Activated CD4-positive, alpha-beta memory T cell treated with anti-CD3 and anti-CD28 coated beads, Interleukin-2, amount 10 ng/mL, durations not matched to agents 7 days and 5 days (primary cell): ENCODE measurements at places on chromosomes 12 and 14. TPM values are rescaled to one million over a fixed set of nuclear protein-coding genes. Genes with fewer than 3 reads are reported as not detected.

DNA sequence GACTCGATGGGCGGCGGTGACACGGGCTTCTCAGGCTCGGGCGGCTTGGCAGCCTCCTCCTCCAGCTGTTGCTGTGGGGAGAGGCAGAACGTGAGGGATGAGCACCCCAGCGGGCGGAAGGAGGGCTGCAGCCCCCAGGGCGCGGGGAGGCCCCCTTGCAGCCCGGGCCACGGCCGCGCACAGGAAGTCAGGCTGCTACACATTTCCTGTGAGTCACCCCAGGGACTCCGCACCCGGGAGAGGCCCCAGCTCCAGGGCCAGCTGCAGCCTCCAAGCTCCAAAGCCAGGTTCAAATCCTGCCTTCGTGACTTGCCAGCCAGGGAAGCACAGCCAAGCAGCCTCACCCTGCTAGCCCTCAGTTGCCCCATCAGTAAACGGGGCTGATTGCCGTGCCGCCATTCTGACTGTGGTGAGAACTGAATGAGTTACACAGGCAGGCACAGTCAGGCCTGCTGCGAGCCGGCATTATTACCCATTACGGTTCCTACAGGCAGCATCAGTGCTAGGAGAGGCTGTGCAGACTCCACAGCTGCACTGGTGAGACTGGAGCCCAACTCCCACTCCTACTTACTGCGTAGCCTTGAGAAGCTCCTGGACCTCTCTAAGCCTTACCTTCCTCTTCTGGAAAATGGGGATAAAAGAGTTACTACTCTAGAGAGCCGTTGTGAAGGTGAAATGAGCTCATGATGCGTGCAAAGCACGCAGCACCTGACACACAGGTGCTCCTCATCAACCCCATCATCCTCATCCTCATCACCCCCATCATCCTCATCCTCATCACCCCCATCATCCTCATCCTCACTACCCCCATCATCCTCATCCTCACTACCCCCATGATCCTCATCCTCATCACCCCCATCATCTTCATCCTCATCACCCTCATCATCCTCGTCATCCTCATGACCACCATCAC, 100.9 kb downstream of the NCOR2 start:
- peak; percentile 93 for DNase-seq

The TBC1D30 gene
- total RNA-seq = not detected

GRCh38 chr12:5099591-5099990, 55.9 kb downstream of the KCNA5 start:
- no peak for DNase-seq

The SMCO3 gene
- total RNA-seq = not detected

The SVOP gene
- total RNA-seq = not detected

DNA sequence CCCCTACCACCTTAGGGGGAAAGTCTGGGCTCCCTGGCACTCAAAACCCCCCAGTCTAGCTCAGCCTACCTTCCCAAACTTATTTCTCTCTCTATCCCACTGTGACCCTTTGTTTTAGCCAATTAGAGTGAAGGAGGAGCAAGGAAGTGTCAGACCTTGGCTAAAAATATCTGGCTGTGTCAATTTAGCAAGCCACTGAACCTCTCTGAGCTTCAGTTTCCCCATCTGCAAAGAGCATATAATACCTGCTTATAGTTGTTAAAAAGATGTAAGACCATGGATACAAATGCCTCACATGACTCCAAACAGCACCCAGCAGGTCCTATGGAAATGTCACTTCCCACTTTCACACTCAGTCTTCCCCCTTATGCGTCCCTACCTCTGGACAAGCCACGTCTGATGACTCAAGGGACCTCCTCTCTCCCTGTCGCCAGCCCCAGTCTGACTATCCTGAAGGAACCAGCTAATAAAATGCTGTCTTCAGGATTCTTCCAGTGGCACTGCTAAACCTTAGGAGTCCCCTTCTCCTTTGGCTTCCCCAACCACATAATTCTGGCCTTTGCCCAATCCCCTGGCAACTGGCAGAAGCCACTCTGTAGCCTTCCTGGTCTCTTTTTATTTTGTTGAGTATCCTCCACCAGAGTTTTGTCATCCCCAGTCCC, 19.3 kb downstream of the FOXN3 start:
- DNase-seq = no peak

- no peak for DNase-seq
These were observed 482 bp upstream of the PSMC1 start for GRCh38 chr14:90255871-90256270.

DNA sequence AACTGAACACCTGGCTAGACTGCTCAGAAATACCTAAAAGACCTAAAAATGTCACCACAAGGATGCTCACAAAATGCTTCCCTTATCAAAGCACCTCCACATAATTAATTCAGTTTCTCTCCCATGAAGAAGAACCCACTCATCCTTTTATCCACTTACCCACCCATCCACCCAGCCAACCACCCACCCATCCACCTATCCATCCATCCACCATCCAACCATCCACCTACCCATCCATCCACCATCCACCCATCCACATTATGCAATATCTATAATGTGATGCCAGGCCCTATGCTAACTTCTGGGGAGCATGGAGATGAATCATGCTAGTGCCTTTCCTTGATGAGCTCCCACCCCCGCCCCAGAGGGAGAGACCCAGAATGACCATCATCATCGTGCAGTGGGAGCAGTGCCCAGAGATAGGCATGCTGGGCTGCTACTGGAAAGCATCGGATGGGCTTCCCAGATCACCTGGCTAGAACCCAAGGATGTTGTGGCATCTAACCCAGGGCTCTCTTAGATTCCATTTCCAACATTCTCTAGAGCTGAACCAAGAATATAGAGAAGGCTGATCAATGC, 166.6 kb downstream of the TTC7B start:
- no peak for DNase-seq

DNA sequence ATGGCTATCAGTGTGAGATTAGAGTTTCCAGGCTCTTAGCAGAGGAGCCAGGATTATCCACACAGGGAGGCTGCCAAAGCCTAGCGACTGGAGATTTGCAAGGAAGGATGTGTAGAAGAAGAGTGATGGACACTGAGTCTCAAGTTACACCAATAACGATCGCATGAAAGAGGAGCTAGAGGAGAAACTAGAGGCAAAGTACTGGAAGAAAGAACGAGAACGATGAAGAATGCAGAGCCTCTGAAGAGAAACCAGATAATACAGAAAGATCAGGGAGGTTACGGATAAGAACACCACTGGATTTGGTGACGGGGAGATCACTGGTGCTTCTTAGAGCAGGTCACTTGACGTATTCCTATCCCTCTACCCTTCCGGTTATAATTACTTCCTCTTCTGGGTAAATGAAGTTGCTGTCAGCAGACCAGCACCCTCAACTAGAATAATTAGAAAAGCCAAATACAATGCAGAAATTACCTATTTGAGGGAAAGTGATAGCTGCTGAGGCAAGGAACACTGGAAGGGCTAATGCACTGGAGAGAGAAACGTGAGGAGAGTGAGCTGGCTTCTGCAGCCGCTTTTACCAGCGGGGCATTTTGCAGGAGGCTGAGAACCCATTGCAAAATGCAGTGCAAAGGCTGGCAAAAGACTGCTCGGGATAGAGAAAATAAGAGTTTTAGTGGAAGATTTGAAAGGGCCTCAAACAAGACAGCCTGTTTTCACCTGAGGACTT, 93.1 kb upstream of the HIF1A start:
- no peak for DNase-seq

- DNase-seq = no peak
These were observed 168.0 kb downstream of the RAD51B start for GRCh38 chr14:67987606-67988005.

DNA sequence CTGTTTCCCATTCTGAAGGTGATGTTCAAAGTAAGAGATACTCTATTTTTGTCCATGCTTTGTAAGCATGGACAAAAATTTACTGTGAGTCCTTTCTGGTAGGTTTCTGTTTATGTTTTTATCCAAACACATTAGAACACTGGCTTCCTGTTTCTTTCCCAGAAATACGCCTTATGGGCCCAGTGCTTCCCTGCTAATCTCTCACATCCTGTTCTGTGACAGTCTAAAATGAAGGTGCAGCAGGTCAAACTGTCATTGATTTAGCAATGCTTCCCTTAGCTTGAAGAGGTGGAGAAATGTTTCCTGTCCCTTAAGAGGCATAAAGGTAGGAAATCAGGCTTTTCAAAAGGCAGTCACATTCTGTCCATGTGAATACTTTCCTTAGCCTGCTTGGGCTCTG, 305.6 kb downstream of the RPS29 start:
- no peak for DNase-seq

GRCh38 chr12:89180496-89180895, 171.8 kb downstream of the DUSP6 start:
- DNase-seq = no peak

DNA sequence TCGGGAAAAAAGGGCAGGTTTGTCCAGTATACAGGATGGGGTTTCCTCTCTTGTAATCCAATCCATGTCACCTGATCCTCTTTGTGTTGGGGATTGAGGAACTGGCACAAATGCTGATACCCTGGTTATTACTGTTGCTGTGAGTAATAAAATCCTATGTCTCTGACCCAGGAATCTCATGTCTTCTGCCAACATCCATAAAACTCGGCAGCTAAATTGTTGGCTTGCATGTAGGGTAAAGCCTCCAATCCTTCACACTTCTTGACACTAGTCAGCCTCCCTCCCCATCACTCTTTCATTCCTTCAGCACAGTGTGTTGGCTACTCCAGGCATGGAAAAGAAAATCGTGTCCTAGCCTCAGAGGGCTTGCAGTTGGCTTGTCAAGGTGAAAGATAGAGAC, 9.2 kb upstream of the NOS1 start:
- no peak for DNase-seq

DNA sequence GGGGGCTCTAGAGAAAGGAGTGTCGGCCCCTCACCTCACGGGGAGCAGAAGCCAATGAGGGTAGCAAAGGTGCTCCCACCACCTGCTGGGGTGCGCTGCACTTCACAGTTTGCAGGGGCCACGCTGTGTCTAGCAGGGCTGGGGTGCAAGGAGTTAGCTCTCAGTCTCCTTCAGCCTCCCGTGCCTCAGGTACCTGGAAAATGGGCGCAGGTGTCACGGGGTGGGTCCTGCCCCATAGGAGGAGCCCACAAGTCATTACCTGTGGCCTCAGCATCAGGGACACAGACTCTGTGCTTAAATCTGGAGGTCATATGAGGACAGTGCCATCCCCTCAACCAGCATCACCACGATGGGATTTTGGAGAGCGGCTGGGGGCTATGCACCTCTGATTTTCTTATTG, 326.7 kb downstream of the ADGRD1 start:
- no peak for DNase-seq

DNA sequence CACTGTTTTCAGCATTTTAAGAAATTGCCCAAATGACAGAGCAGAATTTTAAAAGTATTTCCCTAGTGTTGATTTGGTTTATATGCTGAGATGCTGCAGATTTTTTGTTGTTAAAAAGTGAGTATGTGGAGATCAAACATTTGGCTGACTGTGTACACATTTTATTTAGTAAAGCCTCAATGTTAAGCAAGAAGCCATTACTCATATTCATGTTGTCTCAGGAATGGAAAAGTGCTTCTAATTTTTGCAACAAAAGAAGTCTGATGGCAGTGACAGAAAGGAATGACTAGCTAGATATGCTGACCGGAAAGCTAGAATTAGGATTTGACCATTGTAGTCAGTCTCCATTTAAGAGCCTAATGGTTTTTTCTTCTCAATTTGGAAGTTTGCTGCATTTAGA, 22.5 kb downstream of the SLC38A6 start:
- no peak for DNase-seq

The HSPB8 gene
- total RNA-seq = not detected

DNA sequence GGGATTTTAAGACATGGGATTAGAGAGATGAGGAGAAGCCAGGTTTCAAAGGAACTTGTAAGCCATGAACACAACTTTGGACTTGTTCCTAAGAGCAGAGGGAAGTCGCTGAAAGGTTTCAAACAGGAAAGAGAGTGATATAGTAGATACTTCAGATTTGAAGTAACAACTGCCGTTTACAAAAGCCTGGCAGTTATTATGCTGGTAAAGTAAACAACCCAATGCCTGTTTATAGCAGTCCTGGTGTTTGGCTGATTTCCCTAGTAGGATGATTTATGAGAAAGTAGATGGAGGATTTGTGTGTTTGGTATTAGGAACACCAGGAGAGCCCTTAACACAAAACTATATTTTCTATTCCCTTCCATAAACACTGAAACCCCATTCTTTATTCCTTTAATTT, 285.7 kb downstream of the RMST start:
- DNase-seq = no peak

GRCh38 chr12:50103767-50104321, at the start of gene GPD1:
TSS of gene GPD1 (plus strand) at chr12:50104008. CDS start at chr12:50104051, 43 bp downstream.
- DNase-seq = no peak

DNA sequence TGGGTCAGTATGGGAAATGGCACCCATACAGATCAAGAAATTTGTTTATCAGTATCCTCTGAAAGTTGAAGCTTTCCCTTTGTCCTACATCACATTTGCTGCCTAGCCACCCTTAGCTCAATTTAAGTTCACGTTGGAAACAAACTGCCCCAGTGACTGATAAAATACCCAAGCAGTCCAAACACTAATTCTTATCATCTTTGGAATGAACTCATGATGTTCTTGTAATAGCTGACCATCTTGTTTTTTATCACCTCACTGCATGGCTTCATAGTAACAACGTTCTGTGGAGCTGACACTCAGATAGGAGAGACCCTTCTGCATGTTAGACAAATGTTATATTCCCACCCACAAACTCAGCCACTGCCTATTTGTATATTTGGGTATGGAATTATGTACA, 93.4 kb downstream of the GPR135 start:
- DNase-seq = no peak

DNA sequence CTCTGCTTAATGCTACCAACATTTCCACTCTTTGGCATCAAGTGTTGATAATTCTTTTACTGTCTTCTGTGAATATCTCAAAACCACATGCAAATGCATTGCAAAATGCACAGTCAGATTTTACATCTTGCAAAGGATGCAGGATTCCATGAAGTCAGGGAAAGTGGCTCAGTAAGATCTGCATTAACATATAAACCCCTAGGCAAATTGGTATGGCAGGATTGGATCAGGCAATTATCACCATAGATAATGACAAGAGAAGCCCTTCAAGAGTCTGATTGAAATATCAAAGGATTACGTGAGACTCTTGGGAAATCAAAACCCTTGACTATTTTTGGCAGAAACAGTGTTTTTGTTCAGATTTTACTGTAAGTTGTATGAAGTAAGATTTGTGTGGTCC, 71.0 kb downstream of the TMTC2 start:
- no peak for DNase-seq

DNA sequence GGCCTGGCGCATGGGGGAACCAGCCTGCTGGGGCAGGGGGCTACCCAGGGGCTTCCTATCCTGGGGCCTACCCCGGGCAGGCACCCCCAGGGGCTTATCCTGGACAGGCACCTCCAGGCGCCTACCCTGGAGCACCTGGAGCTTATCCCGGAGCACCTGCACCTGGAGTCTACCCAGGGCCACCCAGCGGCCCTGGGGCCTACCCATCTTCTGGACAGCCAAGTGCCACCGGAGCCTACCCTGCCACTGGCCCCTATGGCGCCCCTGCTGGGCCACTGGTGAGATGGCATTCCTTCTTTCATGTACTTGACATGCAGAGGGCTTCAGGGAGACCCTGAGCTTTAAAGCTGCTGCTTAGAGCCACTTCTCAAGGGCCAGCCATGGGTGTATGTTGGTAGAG, 9.0 kb downstream of the LGALS3 start:
- no peak for DNase-seq

The OTOGL gene
- total RNA-seq = not detected

GRCh38 chr14:24343795-24344660, 4.2 kb upstream of the RIPK3 start:
- DNase-seq = no peak

The MYH7 gene
- 0.05 TPM for total RNA-seq

- DNase-seq = no peak
These were observed 22.2 kb downstream of the LRRIQ1 start for GRCh38 chr12:85058339-85058738.

The KRT73 gene
- total RNA-seq = not detected
